ENCODE measurements at places on chromosomes 13 and 19.
A peak's percentile ranks its signal among the peaks of the same experiment; 100 is the strongest.

GRCh38 chr19:1482361-1483130 is 3.5 kb upstream of the C19orf25 start:
- DNase-seq, result no peak

DNA sequence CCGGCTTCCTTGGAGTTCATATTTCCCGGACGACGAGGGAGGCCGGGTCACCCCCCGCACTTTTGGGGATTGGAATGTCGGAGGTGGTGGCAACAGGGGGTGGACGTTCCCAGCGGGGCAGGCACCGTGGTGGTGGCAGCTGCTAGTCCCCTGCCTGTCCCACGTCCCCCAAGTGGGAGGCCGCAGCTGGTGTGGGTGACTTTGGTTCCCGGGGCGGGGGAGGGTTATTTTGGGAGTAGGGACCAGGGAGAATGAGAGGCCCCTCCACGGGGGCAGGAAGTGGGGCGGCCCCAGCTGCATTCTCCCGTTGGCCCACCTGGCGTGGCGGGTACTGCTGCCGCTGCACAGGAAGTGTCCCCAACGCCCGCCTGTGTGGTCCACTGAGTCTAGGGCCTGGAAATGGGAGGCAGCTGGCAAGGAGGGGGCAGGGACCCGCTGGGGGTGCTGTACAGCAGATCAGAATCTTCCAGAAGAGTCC is 11.1 kb upstream of the PLIN3 start:
- no peak for DNase-seq

DNA sequence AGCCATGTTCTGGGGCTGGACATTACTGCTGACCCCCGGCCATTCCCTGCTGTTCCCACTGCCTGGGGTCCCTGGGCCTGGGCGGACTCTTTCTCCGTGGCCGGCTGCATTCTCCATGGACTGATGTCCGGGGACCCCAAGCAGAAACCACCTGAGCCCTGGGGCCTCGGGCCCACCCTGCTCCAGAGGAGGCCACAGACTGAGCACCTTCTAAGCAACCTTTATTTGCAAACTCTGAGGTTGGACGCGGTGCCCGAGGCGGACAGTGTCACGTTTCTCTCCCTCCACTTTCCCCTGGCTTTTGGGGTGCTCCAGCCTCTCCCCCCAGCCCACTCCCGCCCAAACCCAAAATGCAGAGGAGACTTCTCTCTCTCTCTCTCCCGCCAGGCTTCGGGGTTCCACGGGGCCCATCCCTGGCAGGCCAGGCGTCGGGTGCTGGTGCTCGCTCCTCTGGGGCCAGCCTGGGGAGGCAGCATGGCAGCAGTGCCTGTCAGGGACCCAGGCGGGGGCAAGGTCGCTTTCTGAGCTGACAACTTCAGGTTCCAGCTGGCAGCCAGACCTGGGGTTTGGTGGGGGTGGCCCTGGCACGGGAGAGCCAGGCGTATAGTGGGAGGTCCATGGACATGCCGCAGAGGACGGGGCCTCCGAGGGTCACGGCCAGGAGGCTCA is 2.3 kb upstream of the C19orf25 start:
- DNase-seq, result no peak

GRCh38 chr13:73059460-73060250 is 850 bp downstream of the KLF5 start:
- DNase-seq, result peak; percentile 22

DNA sequence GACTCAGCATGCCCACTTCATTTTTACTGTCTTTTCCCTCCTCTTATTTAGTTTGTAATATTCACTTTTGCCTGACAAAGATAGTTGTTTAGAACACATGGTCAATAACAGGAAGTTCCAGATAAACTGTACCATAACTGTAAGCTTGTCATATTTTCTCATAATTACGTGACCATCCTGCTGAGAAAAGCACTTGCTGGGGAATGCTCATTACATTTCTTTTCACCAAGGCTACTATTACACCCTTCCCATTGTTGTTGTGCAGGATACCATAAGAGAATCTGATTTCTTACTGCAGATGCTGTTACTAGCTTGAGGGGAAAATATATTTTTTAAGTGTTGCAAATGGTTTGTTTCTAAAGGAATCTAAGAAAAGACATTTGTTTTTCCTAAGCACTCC is 111.7 kb upstream of the SLITRK6 start:
- no peak for DNase-seq

DNA sequence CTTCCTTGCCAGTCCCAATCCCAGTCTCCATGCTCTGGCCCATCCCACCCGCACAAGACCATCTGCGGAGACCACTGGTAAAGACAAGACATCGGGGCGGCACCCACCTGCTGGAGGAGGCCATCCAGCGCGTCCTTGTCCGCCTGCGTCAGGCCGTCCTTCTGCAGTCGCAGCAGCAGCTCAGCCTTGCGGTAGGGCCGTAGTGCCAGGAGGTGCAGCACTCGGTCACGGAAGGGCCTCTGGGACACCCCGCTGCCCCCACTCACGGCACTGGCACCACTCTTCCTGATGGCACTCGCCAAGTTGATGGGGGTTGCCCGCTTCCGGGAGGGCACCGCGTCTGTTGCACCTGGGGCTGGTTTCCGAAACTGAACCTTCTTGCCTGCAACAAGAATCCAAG is 23.5 kb upstream of the ISYNA1 start:
- DNase-seq, result no peak

- DNase-seq, result peak; percentile 89
Measured at GRCh38 chr13:30744056-30744680, 8.8 kb downstream of the ALOX5AP start.
